NCI-H345 (cell line): ENCODE measurements at places on chromosomes 7 and 10.

DNA sequence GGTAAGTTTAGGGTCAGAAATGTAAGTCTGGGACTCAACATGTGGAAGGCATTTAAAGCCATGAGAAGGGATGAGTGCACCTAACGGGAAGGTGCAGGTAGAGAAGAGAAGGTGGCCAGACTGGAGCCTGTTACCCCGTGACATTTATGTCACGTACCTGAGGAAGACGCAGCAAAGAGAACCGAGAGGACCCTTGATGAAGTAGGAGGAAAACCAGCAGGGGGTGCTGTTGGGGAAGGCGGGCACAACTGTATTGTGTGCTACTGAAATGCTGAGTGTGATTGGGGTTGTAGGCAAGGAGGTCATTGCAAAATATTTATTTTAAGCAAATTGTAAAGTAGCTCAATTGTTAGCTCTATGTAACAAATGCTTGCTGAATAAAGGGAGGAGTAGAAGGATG lies 338.2 kb upstream of the PRKCQ start:
- no peak for DNase-seq

DNA sequence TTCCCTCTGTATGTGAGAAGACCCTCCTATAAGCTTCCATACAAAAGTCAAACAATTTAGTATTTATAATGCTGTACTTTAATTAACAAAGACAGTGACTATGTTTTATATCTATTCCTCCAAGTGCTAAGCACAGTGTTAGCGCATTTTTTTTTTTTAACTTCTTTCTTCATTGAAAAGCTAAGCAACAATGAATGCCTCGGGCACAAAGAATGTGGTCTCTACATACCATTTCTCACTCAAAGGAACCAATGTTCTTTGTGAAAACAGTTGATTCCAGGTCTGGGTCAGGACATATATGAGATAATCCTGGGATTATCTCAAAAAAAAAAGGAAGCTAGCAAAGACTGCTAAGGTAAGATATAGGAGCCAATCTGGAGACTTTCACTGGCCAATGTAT lies 26.2 kb upstream of the REEP3 start:
- DNase-seq: no peak

- DNase-seq: no peak
Measured at GRCh38 chr7:468681-469562, 50.7 kb downstream of the PDGFA start.

GRCh38 chr10:101597091-101597900 lies 9.2 kb downstream of the DPCD start:
- DNase-seq: no peak

DNA sequence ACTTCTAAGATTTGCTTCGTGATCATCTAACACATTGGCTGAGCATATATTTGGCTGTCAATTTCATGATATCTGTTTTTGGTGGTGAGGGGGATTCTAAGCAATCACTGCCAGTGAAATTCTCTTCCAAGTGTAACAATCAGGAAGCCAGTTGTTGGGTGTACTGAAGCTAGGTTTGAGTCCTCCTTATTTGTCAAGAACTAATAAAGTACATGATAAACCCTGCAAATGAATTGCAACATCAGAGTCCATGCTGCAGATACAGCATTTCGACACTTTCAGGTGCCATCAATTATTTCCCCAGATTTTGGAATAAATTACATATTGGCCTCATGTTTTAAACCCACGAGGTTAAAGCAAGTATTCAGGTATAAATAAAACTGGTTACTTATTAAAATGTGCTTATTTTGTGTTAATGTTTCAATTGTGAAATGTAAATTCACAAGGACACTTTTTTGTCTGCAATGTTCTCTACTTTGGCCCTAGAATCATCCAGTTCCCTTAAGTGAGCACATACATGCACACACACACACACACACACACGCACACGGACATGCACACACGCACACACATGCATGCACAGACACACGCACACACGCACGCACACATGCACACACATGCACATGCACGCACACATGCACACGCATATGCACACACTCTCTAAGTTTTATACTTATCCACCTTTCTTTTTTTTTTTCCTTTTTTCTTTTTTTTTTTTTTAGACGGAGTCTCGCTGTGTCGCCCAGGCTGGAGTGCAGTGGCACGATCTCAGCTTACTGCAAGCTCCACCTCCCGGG lies 510.2 kb upstream of the KLF6 start:
- DNase-seq: no peak

- no peak for DNase-seq
Measured at GRCh38 chr7:288671-289101, 1.3 kb upstream of the FOXL3 start.

GRCh38 chr10:29807163-29807806 lies 172.5 kb upstream of the SVIL start:
- no peak for DNase-seq

GRCh38 chr10:47310090-47310505 lies 10.1 kb downstream of the GDF10 start:
- DNase-seq: no peak
